DMS 273 treated with DMSO at 0.1 percent for 48 hours (cell line): ENCODE measurements at places on chromosomes 7 and 10.

GRCh38 chr7:91266067-91266688 is 1.9 kb downstream of the FZD1 start:
- DNase-seq = no peak

- no peak for DNase-seq
Measured at GRCh38 chr10:104053201-104053600, 32.5 kb downstream of the COL17A1 start.

DNA sequence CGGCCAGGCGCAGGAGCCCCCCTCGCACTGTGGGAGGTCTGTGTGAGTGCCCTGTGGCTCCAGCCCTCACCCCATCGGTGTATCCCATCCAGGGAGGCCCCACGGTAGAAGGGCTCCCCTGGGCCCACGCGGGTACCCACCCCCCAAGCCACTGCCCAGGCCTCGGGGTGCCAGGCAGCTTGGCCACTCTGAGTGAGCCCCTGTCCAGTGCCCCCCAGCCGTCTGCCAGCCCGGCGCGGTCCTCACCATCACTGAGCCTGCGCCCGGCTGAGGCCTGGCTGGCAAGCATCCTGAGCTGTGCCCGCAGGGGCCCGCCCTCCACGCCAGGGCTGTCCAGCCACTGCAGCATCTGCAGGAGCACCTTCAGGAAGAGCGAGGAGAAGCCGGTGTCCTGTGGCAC is 19.2 kb upstream of the MICALL2 start:
- no peak for DNase-seq

- DNase-seq = no peak
Measured at GRCh38 chr10:104299031-104299904, 30.3 kb downstream of the GSTO2 start.

GRCh38 chr10:24721229-24722106 is 2.2 kb downstream of the ARHGAP21 start:
- DNase-seq = no peak

DNA sequence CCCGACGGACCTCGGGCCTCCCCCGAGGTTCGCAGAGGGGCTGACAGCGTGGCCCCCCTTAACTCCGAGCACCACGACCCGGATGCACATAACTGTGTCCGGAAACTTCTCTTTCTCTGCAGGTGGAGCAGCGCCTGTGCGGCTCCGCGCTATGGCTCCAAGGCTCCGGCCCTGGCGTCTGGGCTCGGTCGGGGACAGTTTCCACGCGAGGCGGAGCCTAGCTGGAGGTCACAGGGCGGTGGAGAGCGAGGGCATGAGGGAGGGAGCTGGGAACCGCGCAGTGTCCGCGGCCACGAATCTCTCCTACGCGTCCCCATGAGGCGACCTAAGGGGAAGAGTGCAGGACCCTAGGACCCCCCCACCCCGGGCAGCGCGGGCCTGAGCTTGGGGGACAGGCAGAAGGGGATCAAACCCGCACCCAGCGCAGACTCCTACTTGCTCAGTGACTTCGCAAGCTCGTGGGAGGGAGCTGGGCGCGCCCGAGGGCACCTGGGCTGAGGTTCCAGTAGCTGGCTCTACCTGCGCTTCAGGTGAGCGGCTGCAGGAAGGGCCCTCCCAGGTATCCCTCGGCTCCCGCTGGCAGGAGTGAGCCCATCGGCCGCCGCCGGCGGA is 8.6 kb upstream of the MNX1 start:
- DNase-seq = no peak

DNA sequence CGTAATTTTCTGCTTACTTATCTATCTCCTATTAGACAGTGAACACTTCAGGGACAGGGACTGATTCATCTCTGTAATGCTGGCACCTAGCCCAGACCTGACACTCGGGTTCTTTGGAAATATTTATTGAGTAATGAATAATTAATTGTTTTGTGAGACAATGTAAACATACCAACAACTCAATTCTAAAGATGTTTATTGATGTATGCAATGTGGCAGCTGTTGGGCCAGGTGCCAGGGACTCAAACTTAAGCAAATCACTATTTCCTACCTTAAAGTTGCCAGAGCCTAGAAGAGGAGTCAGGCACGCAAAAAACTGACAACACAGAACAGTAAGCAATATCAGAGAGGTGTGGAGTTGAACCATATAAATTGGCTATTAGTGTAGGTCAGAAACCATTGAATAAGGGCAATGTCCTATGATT is 63.6 kb upstream of the BMPER start:
- no peak for DNase-seq
